Muscle of leg (tissue), 16 donors: ENCODE measurements at places on chromosomes 2 and 18. TPM values are rescaled to one million over a fixed set of nuclear protein-coding genes. Genes with fewer than 3 reads are reported as not detected.
A peak's percentile ranks its signal among the peaks of the same experiment; 100 is the strongest.

- DNase-seq: peak; percentile 10
Observed at GRCh38 chr18:46716827-46717226, 40.0 kb downstream of the ST8SIA5 start.

- DNase-seq: peak; percentile 44
Observed at GRCh38 chr2:83565181-83565580, 893.9 kb downstream of the SUCLG1 start.

- DNase-seq: no peak
Observed at GRCh38 chr18:24232800-24233199, 93.9 kb downstream of the CABYR start.

DNA sequence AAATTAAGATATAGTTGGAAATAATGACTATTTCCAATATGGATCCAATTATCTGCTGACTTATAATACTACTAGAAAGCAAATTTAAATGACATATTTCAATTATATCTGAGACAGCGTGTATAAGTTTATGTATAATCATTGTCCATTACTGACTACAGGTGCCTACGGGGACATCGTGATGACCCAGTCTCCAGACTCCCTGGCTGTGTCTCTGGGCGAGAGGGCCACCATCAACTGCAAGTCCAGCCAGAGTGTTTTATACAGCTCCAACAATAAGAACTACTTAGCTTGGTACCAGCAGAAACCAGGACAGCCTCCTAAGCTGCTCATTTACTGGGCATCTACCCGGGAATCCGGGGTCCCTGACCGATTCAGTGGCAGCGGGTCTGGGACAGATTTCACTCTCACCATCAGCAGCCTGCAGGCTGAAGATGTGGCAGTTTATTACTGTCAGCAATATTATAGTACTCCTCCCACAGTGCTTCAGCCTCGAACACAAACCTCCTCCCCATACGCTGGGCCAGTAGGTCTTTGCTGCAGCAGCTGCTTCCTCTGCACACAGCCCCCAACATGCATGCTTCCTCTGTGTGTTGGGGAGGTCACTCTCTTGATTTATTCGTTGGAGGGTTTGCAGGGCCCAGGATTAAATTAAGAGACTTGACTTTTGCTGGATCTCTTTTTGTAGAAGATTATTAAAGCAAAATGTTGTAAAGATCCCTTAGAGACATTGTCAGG lies 194.4 kb downstream of the RPIA start:
- no peak for DNase-seq

The NEDD4L gene
- 34.0 TPM for polyA plus RNA-seq

The UGT1A10 gene
- polyA plus RNA-seq: not detected
